Naive B cell (primary cell): ENCODE measurements at places on chromosomes 4 and X.

DNA sequence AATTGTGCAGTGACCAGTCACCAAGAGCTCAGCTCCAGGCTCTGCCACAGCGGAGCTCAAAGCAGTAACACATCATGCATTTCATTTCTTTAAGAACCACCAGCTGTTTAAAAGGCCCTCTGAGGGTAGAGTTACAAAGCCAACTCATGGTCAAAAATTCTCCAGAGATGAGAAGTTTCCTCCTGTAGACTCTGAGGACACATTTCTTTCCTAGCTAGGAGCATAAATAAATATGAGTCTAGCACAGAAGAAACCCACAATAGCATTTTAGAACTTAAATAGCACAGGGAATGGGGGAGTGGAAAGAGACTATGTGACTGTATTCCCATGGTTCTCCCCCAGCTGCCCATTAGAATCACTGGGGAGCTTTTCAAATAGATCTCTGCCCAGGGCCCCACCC, 6.5 kb upstream of the CRMP1 start:
- DNase-seq, result no peak

- DNase-seq, result no peak
These were observed 164.6 kb downstream of the MID1IP1 start for GRCh38 chrX:38965888-38966287.

GRCh38 chr4:127622621-127622920, 10.2 kb upstream of the INTU start:
- DNase-seq, result no peak

DNA sequence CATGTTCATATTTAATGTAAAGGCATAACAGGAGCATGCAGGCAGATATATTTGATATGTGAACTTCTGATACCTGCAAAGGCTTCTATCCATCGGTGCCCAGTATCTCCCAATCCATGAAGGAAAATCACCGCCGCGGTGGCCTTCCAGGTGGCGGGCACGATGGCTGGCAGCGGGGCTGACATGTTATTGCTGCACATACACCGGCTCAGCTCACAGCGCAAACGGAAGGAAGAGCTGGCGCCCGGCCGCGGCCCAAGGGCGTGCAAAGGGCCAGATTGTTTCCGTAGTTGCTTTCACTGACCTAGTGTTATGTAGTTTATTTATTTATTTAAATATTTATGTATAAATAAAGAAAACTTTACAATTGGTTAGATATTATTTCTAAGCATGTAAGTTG, 322.7 kb upstream of the PITX2 start:
- no peak for DNase-seq

DNA sequence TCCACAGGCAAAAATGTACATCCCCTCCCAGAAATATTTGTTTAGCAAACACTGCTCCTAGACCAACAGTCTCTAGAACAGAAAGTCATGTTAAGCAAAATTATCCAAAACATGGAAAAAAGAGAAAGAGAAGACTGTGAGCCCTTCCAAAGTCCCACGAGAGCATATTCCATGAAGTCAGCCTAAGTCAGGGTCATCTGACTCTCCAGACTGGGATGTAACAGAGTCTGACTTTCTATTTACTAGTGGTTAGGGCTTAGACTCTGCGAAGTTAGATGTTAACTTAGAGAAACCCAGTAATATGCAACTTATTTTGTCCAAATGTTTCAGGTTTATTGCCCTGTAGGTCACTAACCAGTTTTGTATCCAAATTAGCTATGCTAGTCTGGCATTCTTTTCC, 102.3 kb downstream of the MID1 start:
- DNase-seq, result no peak

DNA sequence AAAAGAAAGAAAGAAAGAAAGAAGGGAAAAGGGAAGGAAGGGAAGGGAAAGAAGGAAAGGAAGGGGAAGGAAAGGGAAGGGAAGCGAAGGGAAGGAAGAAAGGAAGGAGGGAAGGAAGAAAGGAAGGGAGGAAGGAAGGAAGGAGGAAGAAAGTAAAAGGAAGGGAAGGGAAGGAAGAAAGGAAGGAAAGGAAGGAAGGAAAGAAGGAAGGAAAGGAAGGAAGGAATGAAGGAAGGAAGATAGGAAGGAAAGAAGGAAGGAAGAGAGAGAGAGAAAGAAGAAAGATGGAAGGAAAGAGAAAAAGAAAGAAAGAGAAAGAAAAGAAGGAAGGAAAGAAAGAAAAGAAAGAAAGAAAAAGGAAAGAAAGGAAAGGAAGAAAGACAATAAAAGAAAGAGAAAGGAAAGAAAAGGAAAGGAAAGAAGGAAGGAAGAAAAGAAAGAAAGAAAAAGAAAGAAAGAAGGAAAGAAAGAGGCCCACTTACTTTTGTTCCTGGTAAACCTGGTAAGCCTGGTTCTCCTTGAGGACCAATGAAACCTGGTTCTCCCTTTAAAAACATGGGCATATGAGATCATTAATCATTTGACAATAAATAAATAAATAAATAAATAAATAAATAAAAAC, 105.9 kb upstream of the ETNPPL start:
- DNase-seq, result no peak

GRCh38 chr4:38189445-38189844, 229.2 kb downstream of the PTTG2 start:
- DNase-seq, result no peak

GRCh38 chrX:150329868-150330267, 33.2 kb upstream of the MAMLD1 start:
- no peak for DNase-seq

- DNase-seq, result no peak
These were observed 162.5 kb downstream of the GASK1B start for GRCh38 chr4:158010361-158010760.

DNA sequence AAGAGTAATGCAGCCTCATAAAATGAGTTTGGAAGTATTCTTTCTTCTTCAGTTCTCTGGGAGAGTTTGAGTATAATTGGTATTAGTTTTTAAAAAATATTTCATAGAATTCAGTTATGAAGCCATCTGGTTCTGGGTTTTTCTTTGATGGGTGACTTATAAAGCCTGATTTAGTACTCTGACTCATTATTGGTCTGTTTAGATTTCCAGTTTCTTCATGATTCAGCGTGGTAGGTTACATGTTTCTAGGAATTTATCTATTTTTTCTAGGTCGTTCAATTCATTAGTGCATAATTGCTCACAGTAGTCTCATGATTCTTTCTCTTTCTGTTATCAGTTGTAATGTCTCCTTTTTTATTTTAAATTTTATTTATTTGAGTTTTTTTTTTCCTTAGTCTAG, 111.2 kb downstream of the CEP44 start:
- DNase-seq, result no peak

DNA sequence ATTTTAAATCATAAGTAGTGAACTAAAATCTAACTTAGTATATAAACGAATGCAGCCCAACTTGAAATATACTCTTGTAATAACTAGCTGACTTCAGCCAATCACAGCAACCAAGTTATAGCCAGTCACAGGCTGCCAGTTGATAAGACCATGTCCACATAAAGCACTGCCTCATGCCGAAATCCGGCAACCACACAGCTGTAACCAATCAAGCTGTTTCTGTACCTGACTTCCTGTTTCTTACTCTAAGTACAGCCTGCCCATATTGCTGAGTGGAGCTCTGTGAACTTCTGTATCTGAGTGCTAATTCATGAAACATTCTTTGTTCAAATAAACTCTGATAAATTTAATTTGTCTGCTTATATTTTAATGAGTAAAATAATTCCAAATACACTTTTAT, 805.3 kb upstream of the EPHA5 start:
- no peak for DNase-seq

DNA sequence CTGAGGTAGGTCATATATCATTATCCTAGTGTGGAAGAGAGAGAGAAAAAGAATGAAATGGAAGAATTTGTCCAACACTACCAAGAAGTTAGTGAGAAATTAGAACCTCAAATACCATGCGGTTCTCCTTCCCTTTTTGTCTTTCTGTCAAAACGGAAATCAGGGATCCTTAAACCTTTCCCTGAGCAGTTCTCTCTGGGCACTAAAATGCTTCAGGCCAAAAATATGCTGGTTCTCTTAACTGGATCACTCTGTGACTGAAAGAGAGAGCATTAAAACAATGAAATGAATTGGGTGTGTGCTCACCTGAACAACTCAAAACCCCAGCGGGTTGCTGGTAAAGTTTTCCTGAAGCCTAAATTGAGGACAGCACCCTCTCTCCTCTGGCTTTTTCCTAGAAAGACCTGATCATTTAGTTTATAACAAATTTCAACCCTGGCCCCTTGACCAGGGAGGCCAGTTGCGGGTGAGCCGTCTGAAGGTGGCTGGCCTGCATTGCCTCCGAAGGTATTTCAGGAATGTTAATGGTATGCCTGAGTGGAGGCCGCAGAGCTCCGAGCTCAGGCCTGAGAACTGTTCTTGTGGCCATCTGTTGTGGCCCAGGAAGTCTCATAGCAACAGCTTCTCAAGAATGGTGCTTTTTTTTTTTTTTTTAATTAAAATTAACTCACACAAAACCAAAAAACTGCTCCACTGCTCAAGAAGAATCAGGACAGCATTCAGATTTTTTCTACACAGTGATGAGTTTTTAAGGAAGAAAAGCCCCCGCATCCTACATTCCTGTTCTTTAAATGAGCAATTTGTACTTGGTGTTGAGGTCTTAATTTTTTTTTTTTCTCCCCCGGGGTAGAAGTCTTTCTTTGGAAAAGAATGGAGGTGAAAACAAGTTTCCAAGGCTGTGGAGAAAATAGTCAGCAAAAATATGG, 155.1 kb downstream of the SHROOM3 start:
- DNase-seq, result no peak

- DNase-seq, result no peak
These were observed 301.2 kb downstream of the IL1RAPL1 start for GRCh38 chrX:28888416-28888815.

DNA sequence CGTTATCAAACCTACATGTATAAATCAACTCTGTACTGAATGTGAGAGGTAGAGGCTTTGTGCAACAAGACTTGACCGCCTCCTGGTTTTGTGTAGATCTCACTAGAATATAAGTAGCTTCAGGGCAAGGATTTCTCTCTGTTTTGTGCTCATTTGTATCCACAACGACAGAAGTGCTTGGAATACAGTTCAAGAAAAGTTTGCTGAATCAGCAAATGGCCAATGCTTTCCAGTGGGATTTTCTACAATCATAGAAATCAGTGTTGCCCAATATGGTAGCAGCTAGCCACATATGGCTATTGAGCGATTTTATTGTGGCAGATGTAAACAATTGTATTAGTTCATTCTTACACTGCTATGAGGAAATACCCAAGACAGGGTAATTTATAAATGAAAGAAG, 127.4 kb downstream of the VCX3A start:
- no peak for DNase-seq

DNA sequence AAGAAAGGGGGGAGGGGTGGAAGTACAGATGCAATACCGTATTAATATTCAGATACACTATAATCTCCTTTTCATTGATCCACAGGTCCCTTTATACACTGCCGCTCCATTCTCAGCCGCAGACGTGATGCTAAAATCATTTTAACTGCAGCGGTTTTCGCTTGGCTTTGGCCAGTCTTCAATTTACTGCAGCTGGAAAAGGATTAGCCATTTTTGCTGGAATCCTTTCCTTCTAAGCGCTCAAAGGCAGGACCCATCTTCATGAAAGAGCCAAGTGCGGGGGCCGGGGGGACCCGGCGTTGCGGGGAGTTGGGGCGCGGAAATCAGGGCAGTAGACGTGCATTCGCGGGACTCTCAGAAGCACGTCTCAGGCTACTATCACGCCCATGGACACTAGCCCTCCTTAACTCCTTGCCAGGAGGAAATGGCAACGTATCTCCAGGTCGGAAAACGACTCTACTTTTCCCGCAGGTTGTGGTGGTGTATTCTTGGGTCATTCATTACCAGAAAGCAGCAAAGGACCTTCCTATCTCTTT, 1.7 kb upstream of the PCDH10 start:
- DNase-seq, result no peak

- DNase-seq, result no peak
These were observed 43.2 kb downstream of the HAND2 start for GRCh38 chr4:173486714-173487392.

- no peak for DNase-seq
These were observed 268.1 kb upstream of the SLITRK2 start for GRCh38 chrX:145549496-145549895.

- DNase-seq, result no peak
These were observed 34.4 kb upstream of the GK2 start for GRCh38 chr4:79442422-79442821.

GRCh38 chrX:16765594-16765993, 20.7 kb upstream of the TXLNG start:
- no peak for DNase-seq

DNA sequence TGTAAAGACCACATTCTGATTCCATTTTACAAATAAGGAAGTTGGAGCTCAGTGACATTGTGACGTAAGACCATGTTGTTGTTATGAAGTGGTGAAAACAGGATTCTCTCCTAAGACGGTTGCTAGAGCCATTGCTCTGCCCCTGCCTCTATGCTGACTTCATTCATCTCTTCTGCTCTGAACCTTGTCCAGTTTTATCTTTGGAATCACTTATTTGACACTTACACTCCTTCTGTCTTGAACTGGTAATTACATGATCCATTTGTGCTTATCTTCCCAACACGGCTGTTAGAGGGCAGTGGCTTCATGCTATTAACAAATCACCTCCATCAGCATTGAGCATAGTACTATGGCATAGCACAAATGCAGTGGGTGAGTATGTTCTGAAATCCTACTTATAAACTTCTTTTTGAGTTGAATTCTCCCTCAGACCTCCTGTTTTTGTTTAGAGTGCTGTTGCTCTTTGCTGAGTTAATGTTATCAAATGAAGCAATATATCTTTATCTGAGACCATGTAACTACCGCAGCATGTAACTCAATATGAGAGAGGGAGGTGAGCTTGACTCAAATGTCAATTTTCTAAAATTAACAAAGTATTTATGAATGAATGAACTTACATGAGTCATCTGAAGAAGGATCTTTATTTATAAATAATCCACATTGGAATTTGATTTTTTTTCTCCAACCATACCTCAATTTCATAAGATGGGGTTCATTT, 177.8 kb downstream of the RASL11B start:
- no peak for DNase-seq

DNA sequence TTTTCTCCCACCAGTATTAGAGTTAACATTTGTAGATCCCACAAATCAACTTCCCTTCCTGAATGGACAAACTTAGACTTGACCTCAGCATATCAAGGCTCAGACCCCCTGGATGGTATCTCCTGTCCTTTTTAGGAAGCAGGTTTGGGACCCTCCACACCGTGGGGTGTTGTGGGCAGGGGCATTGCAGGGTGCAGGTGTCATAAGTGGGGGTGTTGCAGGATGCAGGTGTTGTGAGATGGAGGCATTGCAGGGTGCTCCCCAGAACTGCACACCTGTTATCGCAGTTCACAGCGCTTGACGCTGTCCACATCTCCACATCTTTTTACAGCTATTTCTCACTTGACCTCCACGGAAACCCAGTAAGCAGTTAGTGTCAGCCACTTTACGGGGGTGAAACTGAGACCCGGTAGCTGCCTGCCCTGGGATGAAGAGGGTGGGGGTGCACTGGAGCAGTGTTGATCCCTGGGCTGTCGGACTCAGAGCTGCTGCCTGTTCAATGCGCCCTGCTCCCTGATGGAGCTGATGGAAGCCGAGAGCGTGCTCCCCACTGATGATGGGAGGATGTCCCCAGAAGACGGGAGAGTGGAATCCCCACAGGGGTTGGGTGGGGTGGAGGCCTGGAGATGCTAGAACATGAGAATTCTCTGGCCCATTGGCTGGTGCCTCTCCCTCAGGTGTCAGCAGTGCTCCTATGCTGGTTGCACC, 25.3 kb downstream of the SH3TC1 start:
- no peak for DNase-seq
